ENCODE measurements at places on chromosomes 2 and 18.

DNA sequence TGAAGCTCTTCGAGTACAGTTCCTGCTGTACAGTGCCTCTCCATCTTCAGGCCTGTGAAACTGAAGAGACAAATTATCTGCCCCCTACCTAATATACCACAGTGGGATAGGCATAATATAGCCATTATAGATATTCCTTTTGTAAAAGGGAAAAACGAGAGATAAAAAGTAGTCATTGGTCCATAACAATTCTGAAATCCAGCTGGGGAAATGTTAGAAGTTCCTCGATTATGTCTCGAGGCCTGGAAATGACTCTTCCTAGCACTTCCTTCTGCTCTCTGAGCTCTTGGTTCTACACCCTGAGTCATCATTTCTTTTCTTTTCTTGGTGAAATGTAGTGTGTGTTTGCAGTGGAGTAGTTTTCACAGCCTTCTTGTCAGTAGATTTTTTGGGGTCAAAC lies 51.5 kb downstream of the ASB1 start:
- no peak for DNase-seq

- DNase-seq = no peak
These were observed 268.7 kb upstream of the TCF4 start for GRCh38 chr18:55856679-55857078.

DNA sequence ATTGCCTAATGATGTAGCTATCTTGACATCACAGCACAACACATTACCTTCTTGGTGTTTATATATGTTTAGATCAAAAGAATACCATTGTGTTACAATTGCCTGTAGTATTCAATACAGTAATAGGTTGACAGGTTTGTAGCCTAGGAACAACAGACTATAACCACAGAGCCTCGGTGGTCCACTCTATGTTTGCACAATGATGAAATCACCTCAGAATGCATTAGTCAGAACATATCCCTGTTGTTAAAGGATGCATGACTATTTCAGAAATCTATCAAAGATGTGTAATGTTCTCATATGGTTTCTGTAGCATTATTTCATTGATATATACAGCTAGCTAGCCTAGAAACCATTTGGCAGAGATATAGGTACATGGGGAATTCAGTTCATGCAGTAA lies 8.9 kb downstream of the METTL5 start:
- DNase-seq = no peak

DNA sequence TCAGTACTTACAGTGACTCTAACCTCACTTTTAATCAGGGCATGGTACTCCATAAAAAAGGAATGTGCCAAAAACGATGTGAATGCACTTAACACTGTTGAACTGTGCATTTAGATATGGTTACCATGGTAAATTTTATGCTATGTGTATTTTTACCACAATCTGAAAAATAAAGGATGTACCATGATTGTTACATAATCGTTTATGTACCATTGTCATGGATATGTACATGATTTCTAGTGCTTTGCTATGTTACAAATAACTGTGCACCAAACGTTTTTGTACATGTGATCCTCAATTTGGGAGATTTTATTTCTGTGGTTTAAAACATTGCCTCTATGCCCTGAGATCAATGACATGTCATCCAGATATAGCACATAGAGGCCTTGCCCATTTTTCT lies 21.8 kb downstream of the ZNF532 start:
- DNase-seq = no peak

GRCh38 chr2:25851740-25852503 lies 26.4 kb downstream of the ASXL2 start:
- peak; percentile 31 for DNase-seq

DNA sequence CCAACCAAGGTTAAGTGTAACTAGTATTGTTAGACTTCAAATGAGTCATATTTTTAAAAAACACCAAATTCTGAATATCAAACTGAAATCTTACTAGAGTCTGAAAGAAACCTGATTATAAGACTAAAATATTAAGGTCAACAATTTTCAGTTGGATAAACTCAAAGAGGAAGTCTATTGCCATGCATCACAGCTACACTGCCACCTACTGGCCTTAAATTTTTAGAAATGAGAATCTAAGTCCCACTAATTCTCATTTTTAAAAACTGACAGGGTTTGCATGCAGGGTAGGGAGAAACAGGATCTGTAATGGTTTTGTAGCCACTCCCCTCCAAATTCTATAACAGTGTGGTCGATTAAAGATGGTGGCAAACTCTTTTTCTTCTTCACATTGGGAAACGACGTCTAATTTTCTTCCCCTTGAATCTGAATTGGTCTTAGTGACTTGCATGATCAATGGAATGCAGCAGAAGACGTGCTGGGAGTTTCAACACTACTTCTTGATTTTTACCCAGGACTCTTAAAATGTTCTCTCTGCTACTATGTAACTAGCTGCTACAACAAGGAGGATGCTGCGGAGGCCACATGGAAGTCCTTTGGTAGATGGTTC lies 176.1 kb upstream of the SESTD1 start:
- peak; percentile 32 for DNase-seq

GRCh38 chr2:37039580-37039979 lies 44.6 kb downstream of the HEATR5B start:
- no peak for DNase-seq

DNA sequence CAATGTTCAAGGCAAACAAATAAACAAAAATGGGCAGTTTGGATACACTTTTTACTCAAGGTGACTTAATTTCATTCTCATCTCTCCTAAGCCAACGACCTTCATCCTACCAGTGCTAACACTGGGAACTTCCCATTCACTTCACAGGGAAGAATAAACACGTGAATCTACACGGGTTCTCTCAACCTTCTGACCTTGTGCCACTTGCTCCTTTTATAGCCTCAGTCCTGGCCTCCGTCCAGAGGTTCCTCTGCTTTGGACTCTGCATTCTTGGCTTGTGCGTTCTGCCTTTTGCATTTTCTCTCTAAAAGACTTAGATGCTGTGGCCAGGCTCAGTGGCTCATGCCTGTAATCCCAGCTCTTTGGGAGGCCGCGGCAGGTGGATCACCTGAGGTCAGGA lies 13.8 kb downstream of the ZNF2 start:
- DNase-seq = no peak

DNA sequence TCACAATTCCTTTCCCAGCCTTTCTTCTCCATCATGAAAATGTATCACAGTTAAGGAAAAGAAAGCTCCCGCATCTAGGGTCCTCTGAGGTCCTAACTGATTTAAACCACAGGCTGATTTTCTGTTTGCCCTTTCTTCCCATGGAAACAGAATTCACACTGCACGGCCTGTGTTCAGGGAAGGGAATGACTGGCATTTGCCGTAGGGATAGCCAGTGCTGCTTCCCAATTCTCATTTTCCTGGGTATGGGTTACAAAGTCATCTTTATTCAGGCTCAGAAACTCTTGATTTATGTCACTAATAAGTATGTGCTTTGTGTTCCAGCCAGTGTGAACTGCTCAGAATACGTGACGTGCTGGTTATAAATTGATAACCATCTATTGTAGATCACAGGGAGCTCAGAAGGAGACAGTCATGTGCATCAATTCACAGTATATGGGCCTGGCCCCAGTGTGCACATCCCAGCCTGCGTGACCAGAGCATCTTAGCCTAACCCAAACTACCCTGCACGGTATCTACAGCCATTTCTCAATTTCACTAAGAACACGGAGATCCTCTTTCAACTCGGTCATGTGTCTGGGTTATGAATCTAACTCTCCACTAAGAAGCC lies 163.3 kb downstream of the LRRC30 start:
- DNase-seq = no peak

GRCh38 chr18:3456686-3457069 lies 6.7 kb downstream of the TGIF1 start:
- DNase-seq = no peak

GRCh38 chr18:80159713-80160636 lies 50.9 kb downstream of the ADNP2 start:
- no peak for DNase-seq

DNA sequence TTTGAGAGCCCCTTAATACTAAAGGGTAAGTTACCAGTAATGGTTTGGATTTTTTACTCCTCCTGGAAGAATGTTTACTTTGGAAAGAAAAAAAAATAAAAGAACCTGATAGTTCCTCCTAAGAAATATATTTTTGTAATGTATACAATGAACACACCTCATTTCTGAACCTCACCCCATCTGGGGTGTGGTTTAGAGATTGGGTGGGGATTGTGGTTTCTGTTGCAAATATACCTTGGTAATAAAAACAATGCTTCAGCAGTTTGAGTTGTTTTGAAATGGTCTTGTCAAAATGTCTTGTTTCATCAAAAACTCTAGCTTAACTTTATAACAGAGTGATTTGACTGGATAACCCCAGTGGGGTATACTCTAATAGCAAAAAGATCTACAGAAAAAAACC lies 448.9 kb upstream of the MEIS1 start:
- no peak for DNase-seq

DNA sequence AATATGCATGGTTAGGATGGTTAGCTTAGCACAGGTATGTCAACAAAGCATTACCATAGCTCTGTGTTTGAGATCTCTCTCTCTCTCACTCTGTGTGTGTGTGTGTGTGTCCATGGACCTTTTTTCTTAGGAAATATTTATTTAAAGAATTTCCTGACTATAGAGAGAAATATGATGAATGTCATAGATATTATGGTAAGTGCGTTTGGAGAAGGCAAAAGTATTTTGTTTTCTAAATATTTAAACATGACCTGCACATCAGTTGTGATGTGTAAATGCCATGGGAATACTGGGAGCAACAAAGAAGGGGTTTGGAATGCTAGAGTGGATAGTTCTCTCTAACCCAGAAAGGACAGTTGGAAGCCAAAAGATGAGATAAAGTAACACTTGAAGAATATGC lies 3.9 kb upstream of the TMEM178A start:
- DNase-seq = no peak

DNA sequence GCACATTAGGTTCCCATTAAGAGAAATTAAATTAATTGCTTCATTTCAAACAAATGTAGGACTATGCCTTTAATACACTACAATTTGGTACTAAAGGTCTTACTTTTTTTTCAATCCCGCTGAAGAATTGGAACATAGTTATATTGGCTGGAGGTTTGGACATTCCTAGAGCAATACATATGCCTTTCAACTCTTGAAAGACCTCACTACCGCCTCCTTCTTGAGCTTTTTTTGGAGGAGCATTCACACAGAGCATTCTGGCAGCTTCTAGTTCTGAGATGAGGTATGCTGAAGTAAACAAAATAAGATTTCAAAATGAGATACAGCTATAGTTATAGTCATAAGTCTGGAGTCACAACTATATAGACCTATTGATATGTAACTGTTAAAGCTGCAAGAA lies 10.9 kb downstream of the FAM98A start:
- no peak for DNase-seq

- DNase-seq = peak; percentile 54
These were observed 65.2 kb downstream of the CCDC195 start for GRCh38 chr2:224650815-224651439.

DNA sequence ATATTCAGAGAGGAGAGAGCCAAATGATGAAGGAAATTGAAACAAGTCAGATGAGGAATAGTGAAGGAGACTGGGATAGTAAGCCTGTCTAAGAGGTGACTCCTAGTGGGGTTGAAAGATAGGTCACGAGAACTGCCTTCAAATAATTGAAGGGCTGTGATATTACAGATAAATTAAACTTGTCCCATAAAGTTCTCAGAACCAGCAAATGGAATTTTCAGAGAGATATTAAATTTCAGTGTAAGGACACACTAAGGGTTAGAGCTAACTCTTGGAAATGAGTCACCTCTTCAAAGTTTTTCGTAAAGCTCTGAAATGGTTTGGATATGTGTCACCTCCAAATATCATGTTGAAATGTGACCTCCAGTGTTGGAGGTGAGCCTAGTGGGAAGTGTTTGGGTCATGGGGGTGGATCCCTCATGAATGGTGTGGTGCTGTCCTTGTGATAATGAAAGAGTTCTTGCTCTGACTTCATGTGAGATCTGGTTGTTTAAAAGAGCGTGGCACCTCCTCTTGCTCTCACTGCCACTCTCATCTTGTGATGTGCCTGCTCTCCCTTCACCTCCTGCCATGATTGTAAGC lies 87.3 kb downstream of the BABAM2 start:
- no peak for DNase-seq

DNA sequence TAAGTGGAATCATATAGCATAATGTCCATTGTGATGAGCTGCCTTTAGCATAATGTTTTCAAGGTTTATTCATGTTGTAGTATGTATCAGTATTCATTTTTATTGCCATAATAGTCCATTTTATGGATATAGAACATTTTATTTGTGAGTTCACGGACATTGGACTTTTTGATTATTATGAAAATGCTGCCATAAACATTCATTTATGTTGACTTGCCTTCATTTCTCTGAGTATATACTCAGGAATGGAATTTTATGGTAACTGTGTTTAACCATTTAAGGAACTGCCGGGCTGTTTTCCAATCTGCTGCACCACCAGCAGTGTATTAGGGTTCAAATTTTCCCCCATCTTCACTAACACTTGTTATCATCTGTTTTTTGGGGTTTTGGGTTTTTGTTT lies 12.2 kb downstream of the CREB1 start:
- DNase-seq = no peak

DNA sequence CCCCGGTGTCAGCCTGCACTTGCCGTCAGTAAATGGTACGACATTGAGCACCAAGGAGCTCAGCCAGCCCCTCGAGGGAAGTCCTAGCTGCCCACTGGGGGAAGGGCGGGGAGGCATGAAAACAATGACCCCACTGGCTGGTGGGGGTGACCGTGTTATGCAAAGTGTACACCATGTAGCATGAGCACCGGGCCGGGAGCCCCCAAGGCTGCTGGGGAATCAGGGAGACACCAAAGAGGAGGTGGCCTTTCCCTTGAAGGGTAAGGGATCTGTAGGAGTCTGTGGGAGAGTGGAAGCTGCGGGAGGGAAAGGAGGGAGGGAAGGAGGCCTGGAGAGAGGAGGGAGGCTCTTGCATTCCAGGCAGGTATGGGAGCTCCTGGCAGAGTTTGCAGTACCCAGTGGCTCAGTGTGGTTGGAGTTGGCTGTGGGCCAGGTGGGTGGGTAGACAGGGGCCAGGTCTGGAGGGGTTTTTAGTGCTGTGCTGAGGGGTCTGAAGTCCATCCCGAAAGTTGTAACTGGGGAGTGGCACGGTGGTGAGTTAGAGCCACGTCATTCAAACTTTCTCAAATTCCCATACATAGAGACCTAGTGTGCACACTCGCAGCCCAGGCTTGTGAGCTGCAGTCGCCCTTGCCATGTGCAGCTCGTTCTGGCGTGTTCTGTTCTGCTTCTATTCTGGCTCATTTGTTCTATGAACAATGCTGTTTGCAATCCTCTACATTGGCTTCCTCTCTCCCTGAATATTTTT lies 22.4 kb downstream of the RRM2 start:
- no peak for DNase-seq

- no peak for DNase-seq
These were observed 475.2 kb upstream of the UBE2E3 start for GRCh38 chr2:180505203-180505602.

GRCh38 chr18:28153485-28154065 lies 23.4 kb downstream of the CDH2 start:
- DNase-seq = no peak

- no peak for DNase-seq
These were observed 60.0 kb downstream of the LRP2 start for GRCh38 chr2:169302364-169302763.

GRCh38 chr2:161416708-161417437 lies 776 bp downstream of the TBR1 start:
- DNase-seq = peak; percentile 46

- DNase-seq = no peak
These were observed 74.8 kb downstream of the TXNL1 start for GRCh38 chr18:56563568-56563967.

- DNase-seq = peak; percentile 97
These were observed 52.7 kb downstream of the MAP2 start for GRCh38 chr2:209476367-209477208.

GRCh38 chr18:7980136-7980535 lies 413.0 kb downstream of the PTPRM start:
- DNase-seq = no peak

Measured in NCI-H1105 treated with DMSO at 0.1 percent for 48 hours (cell line).